ENCODE measurements at places on chromosomes 7 and 10. TPM values are rescaled to one million over a fixed set of nuclear protein-coding genes. Genes with fewer than 3 reads are reported as not detected.

The GJD4 gene
- 0.21 TPM for total RNA-seq

The EGR2 gene
- total RNA-seq: 1.6 TPM

The TLL2 gene
- 6.5 TPM for total RNA-seq

The NPFFR1 gene
- total RNA-seq: not detected

The SAMD9L gene
- total RNA-seq: 11.8 TPM

The KCNH2 gene
- 16.5 TPM for total RNA-seq

The CNPY1 gene
- not detected for total RNA-seq

The SNCG gene
- total RNA-seq: 1.6 TPM

The GSAP gene
- total RNA-seq: 4.4 TPM

The LOXL4 gene
- 10.5 TPM for total RNA-seq

The CPEB3 gene
- 7.2 TPM for total RNA-seq

The DOCK4 gene
- total RNA-seq: 34.9 TPM

The ACSM6 gene
- total RNA-seq: not detected

The SPDYE9 gene
- not detected for total RNA-seq

The TUBB8 gene
- not detected for total RNA-seq

The SPDYE5 gene
- total RNA-seq: not detected

The FAM25G gene
- not detected for total RNA-seq

The KIF20B gene
- 10.9 TPM for total RNA-seq

The SEMA3E gene
- 3.1 TPM for total RNA-seq

The SPDYE1 gene
- not detected for total RNA-seq

The FRA10AC1 gene
- 19.1 TPM for total RNA-seq

The FGF8 gene
- total RNA-seq: not detected

The NPY gene
- not detected for total RNA-seq

The COX15 gene
- 45.7 TPM for total RNA-seq

The COL28A1 gene
- 8.1 TPM for total RNA-seq

The NUDT13 gene
- 2.1 TPM for total RNA-seq

The AZGP1 gene
- total RNA-seq: 51.0 TPM

The FAM25C gene
- total RNA-seq: not detected

The PRKRIP1 gene
- 35.2 TPM for total RNA-seq

The FZD1 gene
- total RNA-seq: 30.2 TPM

The ZNF239 gene
- 6.6 TPM for total RNA-seq

The SEMA3A gene
- total RNA-seq: 16.1 TPM

The EBF3 gene
- total RNA-seq: 44.4 TPM

The ELFN1 gene
- 4.3 TPM for total RNA-seq

The STAG3 gene
- total RNA-seq: 0.72 TPM

The NUPR2 gene
- not detected for total RNA-seq

The NUTM2E gene
- total RNA-seq: 0.41 TPM

The CTBP2 gene
- 58.2 TPM for total RNA-seq

The CTAGE4 gene
- 4.7 TPM for total RNA-seq

The EBLN1 gene
- not detected for total RNA-seq

The TMEM229A gene
- not detected for total RNA-seq

The CRTAC1 gene
- total RNA-seq: 2.6 TPM

The ACTR3C gene
- total RNA-seq: 12.1 TPM

The RPEL1 gene
- total RNA-seq: not detected

The TRIM24 gene
- total RNA-seq: 19.0 TPM

The CASP7 gene
- total RNA-seq: 46.0 TPM

The TEX47 gene
- not detected for total RNA-seq

The UCMA gene
- not detected for total RNA-seq

The FAM237B gene
- not detected for total RNA-seq

The LBX1 gene
- 5.6 TPM for total RNA-seq
